ENCODE measurements at places on chromosomes 7 and 10.
A peak's percentile ranks its signal among the peaks of the same experiment; 100 is the strongest.

DNA sequence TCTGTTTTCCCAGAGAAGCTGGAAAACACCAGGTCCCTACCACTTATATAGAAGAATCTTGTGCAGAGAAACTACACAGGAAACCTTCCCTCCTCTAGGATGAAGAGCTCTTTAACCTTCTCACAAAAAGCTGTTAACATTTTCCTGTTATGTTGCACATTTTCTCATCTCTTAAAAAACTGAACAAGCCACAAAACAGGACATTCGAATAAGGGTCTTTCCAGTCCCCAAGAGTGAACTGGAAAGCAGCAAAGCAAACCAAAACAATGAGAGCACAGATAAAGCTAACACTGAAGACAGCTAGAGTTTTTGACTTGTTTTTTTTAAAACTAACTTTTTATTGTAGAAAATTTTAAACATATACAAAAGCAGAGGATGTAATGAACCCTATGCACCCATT, 82.7 kb downstream of the RNF216 start:
- no peak for DNase-seq

DNA sequence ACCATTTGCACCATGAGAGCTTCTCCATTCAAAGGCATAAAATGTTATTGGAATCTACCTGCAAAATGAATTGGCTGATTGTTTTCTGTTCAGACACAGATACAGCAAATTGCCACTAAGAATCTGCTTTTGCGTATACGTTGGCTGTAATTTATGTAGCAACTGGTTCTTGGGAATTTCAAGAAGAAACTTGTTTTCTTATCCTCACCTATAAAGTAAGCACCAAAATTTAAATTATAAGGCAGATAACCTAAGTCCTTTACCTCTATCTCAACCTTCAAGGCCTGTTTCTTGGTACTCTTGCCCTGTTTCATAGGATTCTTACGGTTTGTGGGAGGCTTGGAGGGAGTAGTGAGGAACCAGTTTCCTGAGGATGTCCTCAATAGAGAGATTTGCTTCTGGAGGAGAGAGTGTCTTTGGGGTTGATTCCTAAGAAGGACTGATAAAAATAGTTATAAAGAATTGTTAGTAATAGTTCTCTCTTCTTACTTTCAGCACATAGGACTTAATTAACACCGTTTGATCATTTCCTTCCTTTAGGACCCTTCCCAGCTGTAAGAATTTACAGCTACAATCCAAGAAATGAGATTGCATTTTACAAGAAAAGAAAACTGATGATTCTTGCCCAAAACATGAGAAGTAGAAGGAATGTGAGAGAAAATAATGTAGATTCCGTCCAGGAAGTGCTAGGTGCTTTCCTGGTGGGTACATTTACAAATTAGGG, 2.0 kb downstream of the STAMBPL1 start:
- DNase-seq = no peak

DNA sequence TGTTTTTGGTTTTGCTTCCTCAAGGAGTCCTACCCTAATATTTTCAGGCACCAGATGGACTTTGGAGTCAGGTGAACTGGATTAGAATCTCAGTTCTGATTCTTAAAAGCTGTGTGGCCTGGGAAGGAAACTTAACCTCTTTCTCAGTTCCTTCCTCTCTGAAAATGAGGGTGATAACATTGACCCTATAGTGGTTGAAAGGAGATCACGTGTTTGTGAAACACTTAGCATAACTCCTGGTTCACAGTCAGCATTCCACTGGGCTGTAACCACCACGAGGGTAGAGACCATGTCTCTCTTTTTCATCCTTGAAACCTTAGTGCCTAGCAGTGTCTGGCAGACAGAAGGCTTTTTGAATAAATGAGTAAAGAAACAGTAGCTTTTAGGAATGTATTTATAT, 16.7 kb downstream of the LSMEM1 start:
- no peak for DNase-seq

- no peak for DNase-seq
Observed at GRCh38 chr10:19290770-19291169, 242.2 kb downstream of the MALRD1 start.

- no peak for DNase-seq
Observed at GRCh38 chr7:148782757-148783456, 84.2 kb downstream of the CUL1 start.

GRCh38 chr7:125412890-125413665, 483.5 kb upstream of the POT1 start:
- DNase-seq = no peak

DNA sequence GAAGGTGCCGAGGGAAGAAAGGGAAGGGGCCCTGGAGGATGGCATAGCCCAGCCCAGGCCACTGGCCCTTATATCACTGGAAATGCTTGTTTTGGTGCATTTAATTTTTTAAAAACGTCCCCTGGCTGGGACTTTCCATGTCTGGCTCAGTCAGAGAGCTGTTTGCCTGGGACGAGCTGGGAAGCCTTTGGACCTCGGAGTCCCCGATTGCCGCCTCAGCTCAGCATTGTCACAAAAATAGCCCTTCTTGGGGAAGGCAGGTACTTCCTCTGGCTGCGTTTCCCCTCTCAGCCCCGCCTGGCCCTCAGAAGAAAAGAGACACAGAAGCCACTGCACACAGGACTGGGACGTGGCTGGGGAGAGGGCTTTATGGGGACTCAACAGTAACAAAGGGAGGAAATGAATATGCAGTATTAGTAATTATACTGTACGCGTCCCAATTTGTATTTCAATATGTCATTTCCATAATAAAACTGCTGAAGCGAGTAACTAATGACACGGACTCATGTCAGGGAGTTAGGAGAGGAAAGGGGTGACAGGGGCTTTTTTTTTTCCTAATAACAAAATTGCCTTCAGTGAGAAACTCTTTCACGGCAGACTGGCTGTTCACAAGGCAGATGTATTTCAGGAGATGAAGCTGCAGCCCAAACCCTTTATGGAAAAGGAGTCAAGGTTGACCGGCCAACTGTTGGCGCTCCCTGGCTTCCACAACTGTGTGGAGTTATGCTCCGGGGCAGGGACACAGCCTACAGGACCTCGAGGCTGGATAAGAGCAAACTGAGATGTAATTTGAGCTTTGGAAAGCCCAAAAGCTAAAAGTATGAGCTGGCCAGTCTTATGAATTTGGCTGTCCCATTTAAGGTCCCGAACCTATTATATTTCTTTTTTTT, 31.0 kb upstream of the MXI1 start:
- no peak for DNase-seq

DNA sequence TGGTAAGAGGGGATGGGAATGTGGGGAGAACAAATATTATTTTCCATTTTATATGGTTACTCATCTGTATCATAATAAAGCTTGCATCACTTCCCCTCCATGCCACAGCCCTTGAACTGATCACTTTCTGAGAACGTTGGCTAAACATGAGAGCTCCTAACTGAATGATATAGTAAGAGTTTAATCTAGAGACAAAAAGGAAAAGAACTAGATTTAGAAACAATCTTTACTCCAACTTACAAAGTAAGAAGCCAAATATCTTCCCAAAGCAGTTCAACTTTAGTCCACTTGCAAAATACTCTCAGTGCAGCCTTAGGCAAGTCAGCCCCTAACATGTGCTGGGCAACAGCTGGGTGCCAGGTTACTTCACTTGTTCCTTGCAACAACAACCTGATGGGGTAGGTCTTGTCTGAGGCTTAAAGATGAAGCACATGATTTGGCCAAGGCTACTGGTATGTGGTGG, 20.3 kb downstream of the SMURF1 start:
- DNase-seq = no peak

- DNase-seq = no peak
Observed at GRCh38 chr7:152677808-152678670, 2.1 kb upstream of the XRCC2 start.

- peak; percentile 64 for DNase-seq
Observed at GRCh38 chr10:98309366-98310355, 41.7 kb upstream of the LOXL4 start.

DNA sequence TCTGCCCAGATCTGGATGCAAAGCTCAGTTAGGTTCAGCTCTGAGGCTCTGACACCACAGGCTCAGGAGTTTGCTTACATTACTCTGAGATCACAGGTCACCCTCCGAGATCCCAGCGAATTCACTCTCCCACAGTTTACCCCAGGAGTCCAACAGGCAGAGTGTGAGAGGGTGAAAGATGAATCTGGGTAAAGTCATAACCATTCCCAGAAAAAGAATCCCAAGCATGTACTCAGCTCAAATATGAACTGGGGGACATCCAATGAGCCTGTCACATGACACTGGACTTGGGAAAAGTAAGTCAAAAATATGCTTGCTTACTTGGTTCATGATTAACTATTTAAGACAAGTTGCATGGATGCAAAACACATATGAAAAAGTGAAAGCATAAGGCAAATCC, 110.3 kb upstream of the ARID5B start:
- no peak for DNase-seq

- DNase-seq = no peak
Observed at GRCh38 chr7:77537778-77538280, 734 bp downstream of the PTPN12 start.

- no peak for DNase-seq
Observed at GRCh38 chr10:24894728-24895127, 57.7 kb downstream of the PRTFDC1 start.

DNA sequence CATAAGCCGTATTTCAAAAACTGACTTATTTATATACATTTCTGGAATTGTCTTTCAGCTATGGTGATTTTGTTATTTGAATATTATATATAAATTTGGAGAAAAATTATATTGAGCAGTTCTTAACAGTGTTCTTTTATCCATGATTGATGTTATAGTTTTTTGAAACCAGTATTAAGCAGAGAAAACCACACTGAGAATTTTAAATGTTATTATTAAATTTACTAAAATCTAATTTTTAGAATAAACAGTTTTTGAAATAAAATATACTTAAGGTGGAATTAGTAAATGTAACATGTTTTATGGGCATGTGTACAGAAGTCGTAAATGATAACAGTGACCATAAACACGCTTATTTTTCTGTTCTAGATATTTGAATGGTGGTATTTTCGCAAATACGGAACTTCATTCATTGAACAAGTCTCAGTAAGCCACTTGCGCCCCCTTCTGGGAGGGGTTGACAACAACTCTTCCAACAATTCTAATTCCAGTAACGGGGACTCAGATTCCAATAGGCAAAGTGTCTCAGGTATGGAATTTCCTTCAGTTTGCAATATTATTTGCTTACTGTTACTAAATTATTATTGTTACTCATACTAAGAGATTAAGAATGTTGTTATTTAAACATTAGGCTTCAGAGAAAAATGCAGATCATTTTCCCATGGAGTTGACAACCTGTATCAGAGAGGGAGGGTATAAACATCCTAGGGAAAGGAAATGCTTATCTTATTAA, 166.1 kb downstream of the ST7 start:
- DNase-seq = peak; percentile 69

DNA sequence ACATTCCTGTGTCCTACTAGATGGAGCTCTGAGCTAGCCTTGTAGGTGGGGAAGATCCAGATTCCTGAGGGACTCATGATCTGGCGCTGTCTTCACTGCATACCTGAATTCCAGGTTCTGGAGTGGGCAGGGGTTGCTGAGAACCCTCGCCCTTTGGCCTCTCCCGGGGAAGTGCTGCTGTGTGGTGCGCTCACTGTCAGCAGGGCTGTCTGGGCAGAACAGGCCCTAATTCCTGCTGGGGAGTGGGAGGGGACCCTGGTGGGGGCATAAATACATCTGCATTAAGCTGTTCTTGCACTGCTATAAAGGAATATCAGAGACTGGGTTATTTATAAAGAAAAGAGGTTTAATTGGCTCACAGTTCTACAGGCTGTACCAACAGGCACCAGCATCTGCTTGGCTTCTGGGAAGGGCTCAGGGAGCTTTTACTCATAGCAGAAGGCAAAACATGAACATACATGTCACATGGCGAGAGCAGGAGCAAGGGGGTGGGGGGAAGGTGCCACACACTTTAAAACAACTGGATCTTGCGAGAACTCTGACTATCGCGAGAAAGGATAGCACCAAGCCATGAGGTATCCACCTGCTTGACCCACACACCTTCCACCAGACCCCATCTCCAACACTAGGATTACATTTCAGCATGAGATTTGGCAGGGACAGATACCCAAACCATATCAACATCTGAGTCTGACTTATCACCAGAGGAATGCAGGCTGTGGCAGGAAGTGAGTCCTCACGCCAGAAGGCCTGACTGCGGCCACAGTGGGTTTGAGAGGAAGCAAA, 115.0 kb downstream of the ADCY1 start:
- peak; percentile 50 for DNase-seq

DNA sequence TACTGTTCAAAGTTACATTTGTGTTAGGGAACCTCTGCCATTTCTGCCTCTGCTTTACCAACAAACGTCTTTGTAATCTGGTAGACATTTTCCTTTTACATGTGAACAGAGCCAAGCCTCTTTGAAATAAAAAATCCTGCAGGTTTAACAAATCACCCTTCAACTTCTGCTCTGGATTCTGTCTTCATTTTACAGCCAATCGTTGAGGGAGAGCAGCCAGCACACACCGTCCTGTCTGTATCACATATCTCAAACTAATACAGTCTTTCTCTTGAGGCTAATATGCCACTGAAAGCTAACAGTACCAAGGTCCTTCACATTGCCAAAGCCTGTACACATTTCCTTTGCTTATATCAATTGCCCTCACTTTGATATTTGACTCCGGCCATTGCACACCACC, 468.6 kb upstream of the TEX47 start:
- DNase-seq = no peak

DNA sequence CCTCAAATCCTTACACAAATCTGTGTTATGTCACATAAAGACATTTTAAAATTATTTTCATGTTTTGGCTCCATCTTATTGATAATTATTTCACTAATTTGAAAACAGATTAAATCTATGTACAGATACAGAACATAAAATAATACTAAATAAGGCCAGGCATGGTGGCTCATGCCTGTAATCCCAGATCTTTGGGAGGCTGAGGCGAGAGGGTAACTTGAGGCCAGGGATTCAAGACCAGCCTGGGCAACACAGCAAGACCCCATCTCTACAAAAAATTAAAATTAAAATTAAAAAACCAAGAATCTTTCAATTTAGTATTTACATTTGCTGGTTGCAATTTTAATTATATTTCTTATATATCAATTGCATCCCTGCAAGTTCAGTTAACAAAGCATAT, 246.4 kb upstream of the MKLN1 start:
- no peak for DNase-seq

GRCh38 chr7:155741082-155741481, 71.2 kb downstream of the SHH start:
- no peak for DNase-seq

DNA sequence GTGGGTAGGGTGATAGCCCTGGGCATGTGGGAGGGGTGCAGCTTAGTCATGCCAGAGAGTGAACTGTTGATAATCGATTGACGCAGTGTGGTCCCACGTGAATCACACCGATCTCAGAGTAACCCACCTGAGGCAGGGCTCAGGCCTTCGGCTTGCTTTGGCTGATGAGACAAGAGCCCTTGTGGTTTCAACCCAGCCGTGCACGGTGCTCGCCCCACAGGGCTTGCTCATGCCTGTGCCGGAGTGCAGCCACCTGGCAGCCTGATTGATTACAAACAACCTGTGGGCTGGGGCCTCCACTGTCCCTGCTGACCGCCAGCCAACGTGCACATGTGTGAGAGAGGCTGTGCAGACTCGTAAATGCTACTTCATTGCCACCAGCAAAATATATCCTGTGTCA, 144.9 kb upstream of the ADARB2 start:
- DNase-seq = no peak

- peak; percentile 38 for DNase-seq
Observed at GRCh38 chr7:151876899-151877777, at the start of gene PRKAG2. TSS of gene PRKAG2 (minus strand) at chr7:151877115. CDS start at chr7:151876620, 495 bp downstream.

Data from SJSA1 (cell line).